DND-41 (cell line): ENCODE measurements at places on chromosomes 1 and 21.

GRCh38 chr1:163820766-163821165 is 499.0 kb downstream of the NUF2 start:
- no peak for DNase-seq

GRCh38 chr1:9890224-9890731 is 19.8 kb downstream of the CTNNBIP1 start:
- no peak for DNase-seq

GRCh38 chr1:93629101-93630059 is 52.3 kb downstream of the BCAR3 start:
- peak; percentile 61 for DNase-seq

DNA sequence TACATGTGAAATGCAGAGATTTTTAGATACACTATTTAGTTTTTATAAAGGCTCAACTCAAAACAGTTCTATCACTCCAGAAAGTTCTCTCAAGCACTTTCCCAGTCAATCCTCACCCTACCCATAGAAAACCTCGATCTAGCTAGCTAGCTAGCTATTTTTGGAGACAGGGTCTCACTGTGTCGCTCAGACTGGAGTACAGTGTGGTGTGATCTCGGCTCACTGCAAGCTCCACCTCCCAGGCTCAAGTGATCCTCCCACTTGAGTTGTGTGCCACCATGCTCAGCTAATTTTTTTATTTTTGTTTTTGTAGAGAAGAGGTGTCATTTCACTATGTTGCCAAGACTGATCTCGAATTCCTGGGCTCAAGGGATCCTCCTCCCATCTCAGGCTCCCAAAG is 236.9 kb downstream of the RERE start:
- no peak for DNase-seq

DNA sequence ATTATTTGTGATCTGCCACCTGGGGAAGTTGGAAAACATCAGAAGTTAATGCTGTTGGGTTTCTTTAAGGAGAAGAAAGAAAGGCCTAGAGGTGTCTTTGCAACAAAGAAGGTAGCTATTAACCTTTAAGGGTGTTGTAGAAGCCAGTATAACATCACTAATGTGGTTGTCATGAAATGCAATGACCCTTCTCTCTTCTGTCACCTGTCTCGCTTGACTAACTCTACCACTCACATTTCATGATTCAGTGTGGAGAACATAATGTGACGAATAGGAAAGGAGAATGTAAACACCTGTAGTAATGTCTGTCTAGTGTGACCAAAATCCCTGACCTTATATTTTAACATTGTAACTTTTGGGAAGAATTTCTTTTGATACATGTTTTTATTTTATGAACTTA is 211.7 kb upstream of the UBE2U start:
- no peak for DNase-seq

- DNase-seq, result no peak
Measured at GRCh38 chr21:37821786-37822450, 94.3 kb downstream of the KCNJ6 start.

DNA sequence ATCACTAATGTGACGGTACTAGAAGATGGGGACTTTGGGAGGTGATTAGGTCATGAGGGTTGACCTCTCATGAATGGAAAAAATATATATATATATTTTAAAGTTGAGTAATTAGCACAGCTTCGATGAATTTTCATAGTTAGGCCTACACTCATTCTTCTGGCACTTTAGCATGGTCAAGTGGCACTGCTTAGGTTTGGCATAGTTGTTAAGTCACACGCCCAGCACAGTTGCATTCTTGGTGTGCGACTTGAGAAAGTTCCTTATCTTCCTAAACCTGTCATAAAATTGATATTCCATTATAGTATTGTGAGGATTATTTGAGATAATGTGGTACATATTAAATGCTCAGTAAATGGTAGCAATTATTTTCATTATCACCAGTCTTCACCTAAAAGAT is 47.7 kb downstream of the MAN1A2 start:
- DNase-seq, result no peak

- DNase-seq, result no peak
Measured at GRCh38 chr1:201476670-201477344, 7.8 kb upstream of the PHLDA3 start.

DNA sequence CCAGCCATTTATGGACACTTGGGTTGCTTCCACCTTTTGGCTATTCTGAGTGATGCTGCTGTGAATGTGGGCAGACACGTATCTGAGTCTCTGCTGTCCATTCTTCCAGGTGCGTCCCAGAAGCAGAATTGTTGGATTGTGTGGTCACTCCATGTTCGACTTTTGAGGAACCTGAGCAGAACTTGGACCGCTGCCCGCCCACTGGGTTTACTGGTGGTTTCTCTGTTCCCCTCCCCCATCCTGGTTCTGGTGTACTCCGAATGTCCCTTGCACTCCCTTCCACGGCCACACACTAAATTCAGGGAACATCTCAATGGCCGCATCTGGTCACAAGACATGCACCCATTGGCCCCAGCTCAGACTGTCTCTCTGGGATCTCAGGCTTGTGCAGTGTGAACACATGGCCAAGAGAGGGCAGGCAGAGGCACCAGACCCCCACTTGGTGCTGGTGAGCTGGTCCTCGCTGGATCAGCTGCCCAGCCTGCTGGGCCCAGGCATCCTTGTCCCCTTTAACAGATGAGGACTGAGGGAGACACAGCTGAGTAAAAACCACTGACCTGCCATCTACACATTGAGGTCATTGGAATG is 565.1 kb downstream of the NPHP4 start:
- DNase-seq, result no peak

DNA sequence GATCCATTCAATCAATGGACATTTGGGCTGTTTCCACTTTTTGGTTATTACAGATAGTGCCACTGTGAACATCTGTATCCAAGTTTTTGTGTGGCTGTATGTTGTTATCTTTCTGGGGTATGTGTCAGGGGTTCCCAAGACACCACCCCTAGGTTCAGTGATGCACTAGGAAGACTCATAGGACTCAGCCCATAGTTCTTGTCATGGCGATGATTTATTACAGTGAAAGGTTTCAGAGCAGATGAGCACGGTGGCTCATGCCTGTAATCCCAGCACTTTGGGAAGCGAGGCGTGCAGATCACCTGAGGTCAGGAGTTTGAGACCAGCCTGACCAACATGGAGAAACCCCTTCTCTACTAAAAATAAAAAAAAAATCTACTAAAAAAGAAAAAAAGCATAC is 64.1 kb downstream of the MAN1C1 start:
- no peak for DNase-seq

DNA sequence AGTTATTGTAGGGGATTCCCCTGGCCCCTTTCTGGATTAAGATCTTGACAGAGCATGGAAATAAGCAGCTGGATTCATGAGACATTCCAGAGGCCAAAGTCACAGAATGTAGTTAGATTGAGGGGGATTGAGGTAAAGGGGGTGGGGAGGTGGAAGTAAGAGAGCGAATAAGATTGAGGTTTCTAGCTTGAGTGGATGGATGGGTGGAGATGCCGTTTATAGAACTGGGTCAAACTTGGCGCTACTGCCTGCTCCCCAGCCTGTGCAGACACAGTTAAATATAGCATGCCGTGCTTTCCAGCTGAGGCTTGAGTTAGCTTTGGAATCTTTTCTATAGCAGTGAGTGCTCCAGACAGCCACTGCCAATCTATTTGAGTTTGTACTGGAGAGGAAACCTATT is 85.7 kb downstream of the DYRK1A start:
- DNase-seq, result no peak

- no peak for DNase-seq
Measured at GRCh38 chr1:51294566-51295184, 35.7 kb downstream of the TTC39A start.

DNA sequence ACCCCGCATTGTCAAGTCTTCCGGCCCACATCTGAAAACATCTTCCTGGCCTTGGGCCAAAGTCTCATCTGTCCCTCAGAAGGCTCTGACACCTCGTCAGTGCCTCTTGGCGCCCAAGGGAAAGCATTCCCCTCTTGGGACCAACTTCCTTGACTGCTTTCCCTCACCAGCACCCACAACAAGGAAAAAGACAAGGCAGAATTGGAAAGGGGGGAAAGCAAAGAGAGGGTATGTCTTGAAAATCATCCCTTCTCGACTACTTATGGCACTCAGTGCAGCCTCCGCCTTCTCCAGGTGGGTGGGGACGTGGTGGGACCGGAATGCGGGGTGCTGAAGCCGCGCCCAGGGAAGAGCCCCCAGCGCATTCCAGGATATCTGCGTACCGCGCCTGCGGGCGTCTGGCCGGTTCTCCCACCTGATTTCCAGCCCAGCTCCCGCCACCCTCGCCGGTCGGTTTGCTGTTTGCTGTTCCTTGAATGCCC is 554 bp upstream of the SLC39A1 start:
- no peak for DNase-seq

GRCh38 chr1:201391651-201392511 is 7.2 kb downstream of the LAD1 start:
- DNase-seq, result no peak

- DNase-seq, result no peak
Measured at GRCh38 chr1:213737398-213738035, 250.3 kb upstream of the PROX1 start.

GRCh38 chr1:109113590-109114341 is at the start of gene ELAPOR1:
Gene ELAPOR1 (plus strand): TSS chr1:109114115. CDS start chr1:109114184, 69 bp downstream.
- DNase-seq, result peak; percentile 12

- DNase-seq, result no peak
Measured at GRCh38 chr1:164563721-164564360, 4.9 kb downstream of the PBX1 start.

- DNase-seq, result no peak
Measured at GRCh38 chr1:7760245-7760644, 10.9 kb upstream of the VAMP3 start.

- no peak for DNase-seq
Measured at GRCh38 chr1:43147625-43148327, 24.3 kb downstream of the EBNA1BP2 start.

DNA sequence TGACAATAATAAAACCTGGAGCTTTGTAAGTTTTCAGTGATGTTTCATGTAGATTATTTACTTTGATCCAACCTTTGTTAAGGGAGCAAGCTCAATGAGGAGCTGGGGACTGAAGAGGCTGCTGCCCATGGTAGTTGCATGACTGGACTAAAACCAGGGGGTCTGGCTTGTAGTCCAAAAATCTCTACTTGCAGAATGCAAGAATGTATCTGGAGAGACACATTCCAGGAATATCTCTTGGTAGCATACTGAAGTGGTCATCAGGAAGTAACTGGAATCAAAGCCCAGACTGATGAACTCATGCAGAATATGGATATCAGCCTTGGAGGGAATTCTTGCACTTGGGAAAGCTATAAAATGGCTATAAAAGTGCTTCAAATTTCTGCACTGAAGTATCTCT is 5.8 kb upstream of the KIAA0040 start:
- no peak for DNase-seq

GRCh38 chr21:23445307-23445706 is 2162.0 kb downstream of the MRPL39 start:
- DNase-seq, result no peak

DNA sequence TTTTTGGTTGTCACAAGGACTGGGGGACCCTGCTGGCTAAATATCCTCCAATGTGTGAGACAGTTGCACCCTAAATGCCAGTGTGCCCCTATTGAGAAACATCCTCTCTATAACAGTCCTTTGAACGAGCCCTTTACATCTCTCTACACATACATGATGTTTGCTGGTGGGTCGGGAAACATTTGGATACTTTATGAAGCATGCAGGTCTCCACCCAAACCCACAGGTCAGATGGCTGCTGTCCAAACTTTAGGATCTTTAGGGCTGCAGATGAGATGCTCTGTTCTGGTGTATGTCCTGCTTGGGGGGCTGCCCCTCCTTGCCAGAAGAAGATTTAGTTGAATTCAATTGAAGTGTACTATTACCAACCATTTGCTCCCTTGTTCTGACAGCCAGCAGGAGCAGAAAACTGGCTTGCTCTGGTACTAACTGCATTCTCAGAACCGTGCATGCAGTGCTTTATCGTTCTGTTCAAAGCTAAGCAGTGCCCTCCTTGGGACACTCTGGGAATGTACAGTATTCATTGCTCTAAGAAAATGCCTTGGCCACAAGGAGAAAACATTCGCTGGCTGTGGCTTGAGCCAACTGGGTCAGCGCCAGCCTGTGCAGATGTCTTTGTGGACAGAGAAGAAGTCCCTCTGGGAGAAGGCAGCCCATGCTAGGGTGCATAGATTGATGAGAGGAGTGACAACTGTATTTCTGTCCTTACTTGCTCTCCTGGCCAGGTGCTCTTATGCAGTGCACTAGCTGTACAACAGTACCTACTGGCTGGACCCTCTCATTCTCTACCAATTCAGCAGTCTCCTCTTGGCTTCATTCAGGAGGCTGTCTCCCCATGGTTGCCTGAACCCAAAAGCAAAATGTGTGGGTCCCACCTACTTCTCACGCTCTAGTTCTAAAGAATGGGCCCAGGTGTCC is 61.4 kb upstream of the DIRAS3 start:
- no peak for DNase-seq

GRCh38 chr1:236536540-236536939 is 12.8 kb downstream of the LGALS8 start:
- no peak for DNase-seq

GRCh38 chr1:66927528-66927927 is 2.7 kb downstream of the MIER1 start:
- DNase-seq, result no peak

DNA sequence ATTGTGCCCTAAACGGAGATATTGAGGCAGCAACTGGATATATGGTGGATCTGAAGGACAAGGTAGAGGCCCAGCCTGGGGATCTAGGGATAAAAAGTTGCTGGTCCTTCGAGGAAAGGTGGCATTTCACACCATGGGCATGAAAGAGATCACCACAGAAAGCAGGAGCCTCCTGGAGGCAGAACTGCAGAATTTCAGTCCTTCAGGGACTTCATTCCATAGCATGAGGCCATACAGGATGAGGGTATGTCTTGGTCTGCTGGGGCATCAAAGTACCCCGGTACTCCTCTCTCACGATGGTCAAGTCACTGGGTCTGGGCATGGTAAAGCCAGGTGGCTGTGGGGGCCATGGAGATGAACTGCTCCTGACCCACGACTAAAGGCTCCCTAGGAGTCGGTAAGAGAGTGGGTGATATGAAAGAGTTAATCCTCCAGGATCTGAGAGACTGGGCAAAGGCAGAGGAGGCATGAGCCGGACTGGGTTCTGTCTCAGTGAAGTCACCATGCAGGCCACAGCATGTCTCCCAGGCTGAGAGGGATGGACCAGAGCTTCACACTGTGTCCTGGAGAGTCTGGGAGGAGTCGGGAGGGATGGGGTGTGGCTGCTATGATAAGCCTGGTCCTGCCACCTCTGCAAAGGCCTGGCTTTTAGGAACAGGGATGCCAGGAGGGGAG is 5.8 kb upstream of the SPRR5 start:
- DNase-seq, result no peak

DNA sequence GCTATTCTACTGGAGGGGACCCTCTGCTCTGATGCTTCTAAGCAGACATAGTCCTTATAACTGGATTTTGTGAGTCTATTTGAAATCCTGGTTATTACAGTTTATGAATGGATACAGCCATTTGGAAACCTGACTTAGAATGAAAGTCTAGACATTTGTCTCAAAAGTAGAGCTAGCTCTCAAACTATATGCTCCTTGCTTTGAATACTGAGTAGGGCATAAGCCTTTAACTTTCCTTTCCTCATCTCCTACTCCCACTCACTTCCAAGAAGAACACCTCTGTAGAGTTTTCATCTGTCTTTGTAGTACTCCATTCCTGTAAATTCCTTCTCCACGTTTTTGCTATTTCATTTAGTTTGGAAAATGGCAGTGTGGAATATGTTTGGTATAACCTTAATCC is 9.0 kb upstream of the ARID1A start:
- DNase-seq, result no peak
